ENCODE measurements at places on chromosomes 16 and 17. TPM values are rescaled to one million over a fixed set of nuclear protein-coding genes. Genes with fewer than 3 reads are reported as not detected.

Gene HOXB7
- total RNA-seq: 29.8 TPM

Gene ANKFY1
- total RNA-seq: 51.1 TPM

Gene CXCL16
- total RNA-seq: 4.8 TPM

Gene CIBAR2
- not detected for total RNA-seq

Gene C16orf96
- total RNA-seq: not detected

Gene TMEM114
- total RNA-seq: not detected

Gene NOG
- 2.1 TPM for total RNA-seq

Gene CCL1
- total RNA-seq: not detected

Gene MT3
- total RNA-seq: not detected

Gene GPRC5B
- 42.3 TPM for total RNA-seq

Gene TMC5
- total RNA-seq: not detected

Gene SPATA32
- total RNA-seq: not detected

Gene GDPD3
- total RNA-seq: 18.6 TPM

All from endothelial cell of umbilical vein (primary cell).